Cerebellar nuclear complex (tissue), 1 donor: ENCODE measurements at places on chromosomes 1 and 21.

GRCh38 chr1:234863551-234863971 is 253.6 kb upstream of the IRF2BP2 start:
- DNase-seq: no peak

DNA sequence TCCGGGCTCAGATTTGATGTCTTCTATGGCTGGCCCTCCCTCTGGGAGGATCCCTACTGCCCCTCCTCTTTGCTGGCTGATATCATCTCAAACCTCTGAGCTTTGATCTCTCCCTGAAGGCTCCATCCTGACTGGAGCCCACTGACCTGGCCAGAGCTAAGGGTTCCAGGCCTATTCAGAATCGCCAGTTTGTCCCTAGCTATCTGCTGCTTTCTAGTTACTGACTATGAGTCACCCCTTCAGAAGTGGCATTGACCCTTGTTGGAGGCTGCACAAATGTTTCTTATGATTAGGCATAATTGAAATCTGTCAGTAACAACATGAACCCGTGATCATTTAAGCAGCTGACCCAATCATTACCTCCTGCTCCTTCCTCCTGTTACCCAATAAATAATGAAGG is 87.1 kb downstream of the ABCA4 start:
- no peak for DNase-seq

DNA sequence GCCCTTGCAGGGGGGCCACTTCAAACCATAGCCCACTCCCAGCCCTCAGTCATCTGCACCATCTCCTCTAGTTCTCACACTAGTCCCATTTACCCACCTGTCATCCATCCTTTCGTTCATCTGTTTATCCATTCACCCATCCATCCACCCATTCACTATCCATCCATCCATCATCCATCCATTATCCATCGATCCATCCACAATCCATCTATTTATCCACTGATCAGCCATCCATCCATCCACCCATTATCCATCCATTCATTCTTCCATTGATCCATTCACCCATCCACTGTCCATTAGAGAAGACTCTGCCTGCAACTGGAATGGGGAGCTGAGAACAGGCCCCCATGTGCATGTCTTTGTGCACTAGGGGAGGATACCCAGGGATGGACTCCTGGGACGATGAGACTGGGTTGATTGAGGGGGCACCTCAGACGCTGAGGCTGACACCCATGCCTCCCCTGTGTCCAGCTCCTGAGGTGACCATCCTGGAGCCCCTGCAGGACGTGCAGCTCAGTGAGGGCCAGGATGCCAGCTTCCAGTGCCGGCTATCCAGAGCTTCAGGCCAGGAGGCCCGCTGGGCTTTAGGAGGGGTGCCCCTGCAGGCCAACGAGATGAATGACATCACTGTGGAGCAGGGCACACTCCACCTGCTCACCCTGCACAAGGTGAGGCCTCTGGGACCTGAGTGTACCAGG is 97.9 kb downstream of the TRIM11 start:
- no peak for DNase-seq

DNA sequence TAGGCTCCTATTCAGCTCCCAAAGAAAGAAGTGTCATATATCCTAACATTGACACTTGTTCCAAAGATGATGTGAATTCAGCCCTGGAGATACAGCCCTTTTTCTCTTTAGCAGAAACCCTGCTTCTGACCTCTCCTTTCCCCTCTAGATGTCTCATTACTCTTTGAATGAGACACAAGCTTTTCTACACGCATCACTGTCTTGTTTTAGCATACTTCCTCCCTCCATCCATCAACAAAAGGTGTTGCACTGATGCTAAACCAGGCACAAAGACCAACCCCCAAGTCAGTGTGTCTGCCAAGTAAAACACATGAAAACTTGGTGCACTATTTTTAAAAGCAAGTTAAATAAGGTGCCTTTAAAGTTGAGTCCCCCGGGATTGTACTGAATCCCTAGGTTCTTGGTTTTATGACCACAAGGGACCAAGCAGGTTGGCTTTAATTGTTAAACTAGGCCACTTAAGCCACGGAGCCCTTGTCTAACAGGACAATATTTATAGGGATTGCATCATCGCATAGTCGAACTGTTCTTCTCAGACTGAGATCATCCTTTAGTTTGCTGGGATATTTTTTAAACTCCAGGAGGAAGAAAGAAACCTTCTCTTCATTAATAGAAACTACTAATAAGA is 101.0 kb upstream of the GUCA2B start:
- DNase-seq: no peak
